ENCODE measurements at places on chromosomes 1 and 21.

- DNase-seq = peak; percentile 94
These were observed at the start of gene IGSF8 for GRCh38 chr1:160097911-160098851. TSS of gene IGSF8 (minus strand) at chr1:160098619. CDS start at chr1:160098472, 147 bp downstream.

- DNase-seq = no peak
These were observed 187.8 kb downstream of the TOMM20 start for GRCh38 chr1:234940841-234941240.

DNA sequence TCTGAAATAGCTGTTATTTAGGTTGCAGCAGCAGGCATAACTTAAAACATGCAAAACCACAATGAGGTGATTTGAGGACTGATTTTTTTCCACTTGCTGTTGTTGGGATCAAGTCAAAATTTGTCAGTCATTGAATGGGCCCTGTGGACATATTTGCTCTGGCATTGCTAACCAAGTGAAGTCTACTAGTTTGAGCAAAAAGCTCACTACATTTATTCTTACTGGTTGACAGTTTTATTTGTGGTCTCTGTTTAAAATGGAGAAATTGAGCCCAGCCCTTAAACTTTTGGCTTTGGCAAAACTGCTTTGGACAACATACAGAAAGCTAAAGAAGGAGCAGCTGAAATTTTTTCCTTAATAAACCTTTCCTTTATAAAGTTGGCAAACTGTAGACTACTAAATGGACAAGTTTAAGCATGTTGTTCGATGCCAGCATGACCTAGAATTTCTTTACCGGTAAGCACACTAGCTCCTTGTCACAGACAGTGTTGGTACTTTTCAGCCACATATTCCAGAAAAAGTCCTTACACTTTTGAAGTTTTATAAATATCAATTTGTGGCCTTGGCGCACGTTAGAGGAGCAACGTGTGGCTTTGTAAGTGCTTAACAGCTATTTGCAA lies 234.6 kb downstream of the USP25 start:
- DNase-seq = no peak

GRCh38 chr1:2493218-2493617 lies 17.1 kb downstream of the PLCH2 start:
- no peak for DNase-seq

GRCh38 chr21:45177039-45177438 lies 102.7 kb downstream of the ADARB1 start:
- DNase-seq = no peak

GRCh38 chr1:110097507-110098221 lies 14.6 kb upstream of the UBL4B start:
- no peak for DNase-seq

DNA sequence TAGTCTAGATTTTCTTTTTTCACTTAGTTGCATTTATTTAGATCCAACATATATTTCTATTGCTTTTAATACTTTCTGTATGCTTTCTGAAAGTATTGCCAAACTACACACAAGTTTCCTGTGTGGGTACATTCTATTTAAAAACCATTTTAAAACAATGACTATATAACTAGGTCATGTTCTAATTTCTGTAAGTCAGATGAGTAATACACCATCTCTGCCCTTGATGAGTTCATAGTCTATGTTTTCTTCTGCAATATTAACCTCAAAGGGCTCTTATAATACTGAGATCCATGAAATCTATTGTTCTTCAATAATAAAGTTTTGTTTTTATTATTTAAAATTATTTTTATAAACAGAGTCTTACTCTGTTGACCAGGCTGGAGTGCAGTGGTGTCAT lies 68.3 kb downstream of the RNASEL start:
- no peak for DNase-seq

DNA sequence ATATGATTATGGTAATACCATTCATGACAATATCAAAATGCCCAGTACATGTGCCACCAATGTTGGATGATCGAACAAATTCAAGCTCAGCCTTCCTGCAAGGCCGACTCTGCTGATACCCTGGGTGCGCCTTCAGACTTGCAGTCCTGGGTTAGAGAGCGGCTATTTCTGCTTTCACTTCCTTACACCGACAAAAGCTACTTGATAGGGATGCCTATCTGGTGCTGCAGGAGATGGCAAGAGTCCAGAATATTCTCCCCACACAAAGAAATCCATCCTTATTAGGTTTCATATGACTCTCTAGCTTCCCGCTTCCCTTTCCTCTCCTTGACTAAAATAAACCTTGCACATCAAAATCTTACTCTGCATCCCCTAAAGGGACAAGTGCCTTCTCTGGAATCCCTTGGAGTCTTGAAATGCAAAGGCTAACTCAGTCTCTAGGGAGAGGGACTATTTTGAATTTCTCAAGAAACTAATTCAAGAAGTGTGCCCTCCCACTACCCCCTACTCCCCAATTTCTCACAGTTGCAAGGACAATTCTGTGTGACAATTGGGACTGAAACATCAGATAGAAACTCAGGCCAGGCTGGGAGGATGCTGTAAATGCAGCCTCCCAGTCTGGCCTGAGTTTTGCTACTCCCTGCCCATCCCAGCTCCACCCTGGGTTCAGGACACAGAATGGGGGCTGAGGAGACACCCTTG lies 103.1 kb upstream of the USP24 start:
- DNase-seq = no peak

DNA sequence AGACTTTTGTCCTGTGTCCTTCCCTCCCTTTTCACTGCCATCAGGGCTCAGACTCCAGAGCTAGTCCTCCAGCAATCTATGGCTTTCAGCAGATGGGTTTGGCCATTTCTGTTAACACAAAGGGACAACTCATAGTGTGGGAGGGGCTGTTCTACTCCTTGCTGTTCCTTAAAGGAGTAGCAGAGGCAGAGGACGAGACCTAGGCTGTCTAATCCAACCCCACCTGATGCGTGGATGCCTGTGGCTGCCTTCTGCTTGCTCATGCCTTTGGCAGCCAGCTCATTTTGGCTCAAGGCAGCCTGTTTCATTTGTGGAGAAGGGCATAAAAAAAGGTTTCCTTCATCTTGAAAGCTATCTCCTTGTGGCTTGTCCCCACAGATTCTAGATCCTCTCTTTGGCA lies 27.0 kb downstream of the MFSD2A start:
- DNase-seq = no peak

GRCh38 chr1:72827278-72827677 lies 544.9 kb upstream of the NEGR1 start:
- DNase-seq = no peak
